ENCODE measurements at places on chromosomes 11 and 22.

DNA sequence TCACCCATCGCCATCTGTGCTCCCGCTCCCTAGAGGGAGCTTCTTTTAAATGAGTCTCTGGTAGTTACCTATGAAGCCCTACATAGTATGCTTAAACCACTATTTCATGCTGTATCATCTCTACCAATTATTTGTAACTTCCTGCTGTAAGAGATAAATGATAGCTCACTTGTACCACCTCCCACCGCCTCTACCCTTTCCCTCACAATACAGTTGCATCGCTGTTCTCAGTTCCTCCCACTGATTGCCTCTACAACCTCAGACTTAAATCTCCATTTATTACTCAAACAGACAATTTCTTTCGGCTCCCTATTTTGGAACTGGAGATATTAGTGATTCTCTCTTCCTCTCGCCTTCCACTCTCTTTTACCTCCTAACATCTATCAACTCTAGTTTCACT is 222.9 kb upstream of the ZC3H12C start:
- DNase-seq: no peak

DNA sequence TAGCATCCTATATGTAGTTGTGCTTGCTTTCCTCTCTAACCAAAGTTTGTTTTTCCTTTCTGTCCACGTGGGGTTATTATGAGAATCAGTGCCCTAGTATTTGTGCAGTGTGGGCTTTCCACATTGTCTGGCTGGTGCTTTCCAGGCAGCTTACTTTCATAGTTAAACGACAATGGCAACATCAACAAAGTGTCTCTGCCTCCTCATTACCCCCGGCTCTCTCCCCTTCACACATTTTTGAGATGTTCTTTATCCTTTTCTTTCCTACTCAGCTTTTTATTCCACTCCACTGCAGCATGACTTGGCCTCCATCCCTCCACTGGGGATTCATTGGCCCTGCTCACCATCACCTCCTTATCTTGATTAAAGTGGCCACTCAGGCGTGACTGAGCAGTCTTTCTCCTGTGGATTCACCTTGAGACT is 19.1 kb downstream of the SPECC1L start:
- DNase-seq: no peak

DNA sequence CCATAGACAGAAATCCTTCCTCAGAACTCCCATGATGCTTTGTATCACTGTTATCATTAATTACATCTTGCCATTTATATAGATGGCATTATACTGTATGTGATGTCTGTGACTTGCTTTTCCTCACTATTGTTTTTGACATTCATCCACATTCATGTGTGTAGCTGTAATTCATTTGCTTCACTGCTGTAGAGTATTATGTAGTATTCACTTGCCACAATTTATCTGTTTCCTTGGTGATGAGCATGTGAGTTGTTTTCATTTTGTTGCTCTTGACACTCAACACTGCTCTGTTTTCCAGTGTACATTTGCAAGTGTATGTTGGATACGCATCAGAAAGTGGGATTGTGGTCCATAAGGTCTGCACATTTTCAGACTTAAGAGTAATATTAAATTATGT is 328.6 kb upstream of the C11orf87 start:
- no peak for DNase-seq

- no peak for DNase-seq
Measured at GRCh38 chr11:120840661-120841060, 183.2 kb upstream of the TBCEL start.

DNA sequence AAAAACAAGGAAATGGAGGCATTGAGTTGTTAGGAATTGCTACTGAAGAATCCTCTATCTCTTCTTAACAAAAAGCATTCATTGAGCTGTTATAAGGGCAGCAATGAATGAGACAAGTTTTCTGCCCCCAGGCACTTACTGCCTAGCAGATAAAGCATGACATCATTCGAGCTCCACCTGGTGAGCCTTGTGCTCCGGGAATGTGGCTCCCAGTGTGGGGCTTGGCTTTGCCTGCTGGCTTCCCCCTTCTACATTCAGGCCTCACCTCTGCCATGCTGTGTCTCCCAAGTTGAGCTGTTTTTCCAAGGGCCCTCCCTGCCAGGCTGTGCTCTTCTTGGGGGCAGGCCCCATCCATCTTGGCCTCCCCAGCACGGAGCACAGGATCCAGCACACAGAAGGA is 56.9 kb upstream of the EIF3D start:
- DNase-seq: no peak

GRCh38 chr22:26643418-26644100 is 13.8 kb upstream of the MIAT start:
- DNase-seq: no peak

- no peak for DNase-seq
Measured at GRCh38 chr11:64586366-64586765, 4.7 kb upstream of the SLC22A12 start.

DNA sequence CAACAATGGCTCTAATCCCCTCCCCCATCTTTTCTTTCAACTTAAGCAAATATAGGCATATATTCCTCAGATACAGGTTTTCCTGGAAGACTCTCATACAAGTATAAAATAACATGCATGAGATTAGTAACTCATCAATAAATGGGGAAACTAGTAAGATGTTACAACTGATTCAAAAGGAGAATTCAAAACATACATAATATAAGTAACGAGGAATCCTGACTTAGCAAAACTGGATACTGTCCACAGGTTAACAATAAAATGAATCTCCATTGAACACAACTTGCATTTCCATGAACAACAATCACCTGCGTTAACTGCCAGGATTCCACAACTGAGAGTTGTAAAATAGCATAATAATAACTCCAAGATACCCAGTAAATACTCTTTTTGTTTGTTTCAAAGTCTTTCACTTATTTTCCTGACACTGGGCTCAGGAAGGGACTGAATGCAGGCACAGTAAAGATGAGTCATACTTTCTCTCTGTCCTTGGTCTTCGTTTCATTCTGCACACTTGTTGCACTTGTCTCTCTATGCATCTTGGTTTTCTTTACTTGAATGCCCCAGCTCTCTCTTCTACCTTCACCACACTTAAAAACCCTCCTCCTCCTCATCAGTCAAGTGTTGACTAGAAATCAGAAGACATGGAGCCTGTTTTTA is 8.1 kb downstream of the APIP start:
- DNase-seq: no peak

DNA sequence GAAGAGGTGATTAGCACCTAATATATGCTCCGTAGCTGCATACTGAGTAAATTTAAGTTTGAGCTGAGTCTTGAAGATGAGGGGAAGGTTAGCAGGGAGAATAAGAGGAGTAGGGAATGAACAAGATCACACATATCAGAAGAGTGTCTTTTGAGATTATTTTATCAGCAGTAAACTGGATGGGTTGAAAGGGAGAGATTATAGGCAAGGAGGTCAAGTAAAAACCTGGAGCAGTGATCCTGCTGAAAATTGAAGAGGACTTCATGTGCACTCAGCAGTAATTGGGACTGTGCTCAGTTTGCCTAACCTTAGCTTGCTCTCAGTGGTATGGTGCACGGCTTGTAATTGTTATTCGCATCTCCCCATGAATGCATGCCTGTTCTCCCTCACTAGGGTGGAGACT is 79.5 kb upstream of the PICALM start:
- no peak for DNase-seq

- DNase-seq: no peak
Measured at GRCh38 chr11:115500547-115501501, 3.4 kb downstream of the CADM1 start.

- no peak for DNase-seq
Measured at GRCh38 chr11:30049214-30049613, 32.4 kb upstream of the KCNA4 start.

GRCh38 chr22:30185129-30185528 is 61.4 kb downstream of the LIF start:
- no peak for DNase-seq

- DNase-seq: no peak
Measured at GRCh38 chr11:35639591-35640179, 21.4 kb downstream of the FJX1 start.

GRCh38 chr11:111736181-111736590 is 30.0 kb downstream of the PPP2R1B start:
- DNase-seq: no peak

DNA sequence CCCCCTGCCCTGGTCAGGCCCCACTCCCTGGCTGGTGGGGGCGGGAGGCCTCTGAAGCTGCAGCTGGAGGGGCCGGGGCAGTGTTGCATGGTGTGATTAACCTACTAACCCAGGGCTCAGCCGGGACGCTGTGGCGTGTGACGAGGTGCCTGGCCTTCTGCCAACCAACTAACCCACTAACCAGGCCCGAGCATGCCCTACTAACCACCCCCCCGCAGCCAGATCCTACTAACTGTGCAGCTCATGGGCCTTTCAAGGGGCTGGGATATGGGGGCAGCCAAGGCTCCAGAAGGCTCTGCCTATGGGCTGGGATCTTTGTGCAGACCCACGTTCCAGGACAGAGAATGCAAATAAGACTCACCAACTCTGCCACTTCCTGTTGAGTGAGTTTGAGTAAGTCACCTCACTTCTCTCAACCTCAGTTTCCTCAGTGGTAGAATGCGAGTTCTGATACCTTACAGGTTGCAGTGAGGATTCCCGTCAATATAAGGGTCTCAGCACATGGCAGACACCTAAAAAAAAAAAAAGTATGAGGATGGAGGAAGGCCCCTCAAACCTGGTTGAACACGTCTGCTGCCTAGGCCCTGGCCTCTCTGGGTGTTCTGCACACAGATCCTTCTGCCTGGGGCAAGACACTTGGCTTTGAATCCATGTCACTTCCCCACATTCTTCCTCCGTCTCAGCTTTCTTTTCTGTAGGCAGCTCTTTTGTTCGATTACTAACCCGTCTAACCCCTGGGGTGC is 14.1 kb downstream of the MIAT start:
- no peak for DNase-seq

DNA sequence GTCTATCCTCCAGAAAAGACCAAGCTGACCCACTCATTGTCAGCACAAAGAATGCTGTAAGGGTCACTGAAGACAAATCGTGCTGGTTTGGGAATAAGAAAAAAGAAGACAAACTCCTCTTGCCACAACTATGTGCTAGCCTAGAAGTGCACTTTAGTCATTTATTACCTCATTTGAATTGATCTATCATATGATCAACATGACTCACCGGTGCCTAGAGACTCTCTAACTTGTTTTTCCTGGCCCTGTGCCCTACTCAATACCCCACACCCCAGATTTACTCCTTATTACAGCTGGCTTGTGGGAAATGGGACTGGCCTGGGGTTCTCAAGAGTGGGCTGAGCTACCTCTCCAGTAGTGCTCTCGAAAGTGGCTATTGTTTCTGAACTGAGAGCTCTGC is 35.9 kb upstream of the HORMAD2 start:
- DNase-seq: no peak

DNA sequence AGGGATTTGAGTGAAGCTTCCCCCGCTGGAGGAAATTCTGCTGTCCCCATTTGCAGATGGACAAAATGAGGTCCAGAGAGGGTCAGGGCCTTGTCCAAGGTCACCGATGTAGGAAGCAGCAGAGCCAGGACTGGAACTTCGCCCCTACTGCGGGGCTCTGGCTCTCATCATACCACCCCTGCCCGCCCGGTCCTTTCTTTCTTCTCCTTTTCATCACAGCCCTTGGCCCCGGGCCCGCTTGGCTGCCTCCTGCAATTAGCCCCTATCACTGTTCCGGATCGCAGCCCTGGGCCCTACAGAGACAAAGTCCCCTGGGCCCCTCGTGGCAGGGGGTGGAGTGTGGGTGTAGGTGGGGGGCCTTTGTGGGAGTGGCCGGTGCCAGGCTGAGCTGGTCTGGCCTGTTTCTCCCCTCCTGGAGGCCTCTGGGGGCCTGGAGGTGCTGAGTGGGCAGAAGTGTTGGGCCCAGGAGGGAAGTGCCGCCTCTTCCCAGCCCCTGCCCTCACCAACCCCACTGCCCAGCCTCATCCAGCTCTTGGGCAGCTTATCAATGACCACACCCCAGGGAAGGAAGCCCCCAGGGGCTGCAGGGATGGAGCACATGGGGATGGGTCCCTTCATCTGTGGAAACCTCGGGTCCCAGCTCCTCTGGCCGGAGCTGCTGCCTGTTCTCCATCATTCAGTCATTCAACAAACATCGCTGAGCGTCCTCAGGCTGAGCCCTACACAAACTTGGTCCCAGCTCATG is 3.4 kb downstream of the EMID1 start:
- DNase-seq: no peak

- no peak for DNase-seq
Measured at GRCh38 chr11:3153291-3153861, 11.7 kb downstream of the OSBPL5 start.

Data from NCI-H524 treated with DMSO at 0.1 percent for 48 hours (cell line).